ENCODE measurements at places on chromosomes 1 and 21. TPM values are rescaled to one million over a fixed set of nuclear protein-coding genes. Genes with fewer than 3 reads are reported as not detected.

The OR2L2 gene
- polyA plus RNA-seq: not detected

The CDK18 gene
- polyA plus RNA-seq: 0.95 TPM

The WDR77 gene
- polyA plus RNA-seq: 48.1 TPM

The HES5 gene
- polyA plus RNA-seq: not detected

The PIK3R3 gene
- 0.24 TPM for polyA plus RNA-seq

Measured in IgD-negative memory B cell (primary cell).